Stimulated activated CD4-positive, alpha-beta T cell treated with anti-CD3 and anti-CD28 coated beads, Interleukin-4, amount 100 ng/mL, for 4 hours (primary cell): ENCODE measurements at places on chromosomes 7 and 10.
A peak's percentile ranks its signal among the peaks of the same experiment; 100 is the strongest.

DNA sequence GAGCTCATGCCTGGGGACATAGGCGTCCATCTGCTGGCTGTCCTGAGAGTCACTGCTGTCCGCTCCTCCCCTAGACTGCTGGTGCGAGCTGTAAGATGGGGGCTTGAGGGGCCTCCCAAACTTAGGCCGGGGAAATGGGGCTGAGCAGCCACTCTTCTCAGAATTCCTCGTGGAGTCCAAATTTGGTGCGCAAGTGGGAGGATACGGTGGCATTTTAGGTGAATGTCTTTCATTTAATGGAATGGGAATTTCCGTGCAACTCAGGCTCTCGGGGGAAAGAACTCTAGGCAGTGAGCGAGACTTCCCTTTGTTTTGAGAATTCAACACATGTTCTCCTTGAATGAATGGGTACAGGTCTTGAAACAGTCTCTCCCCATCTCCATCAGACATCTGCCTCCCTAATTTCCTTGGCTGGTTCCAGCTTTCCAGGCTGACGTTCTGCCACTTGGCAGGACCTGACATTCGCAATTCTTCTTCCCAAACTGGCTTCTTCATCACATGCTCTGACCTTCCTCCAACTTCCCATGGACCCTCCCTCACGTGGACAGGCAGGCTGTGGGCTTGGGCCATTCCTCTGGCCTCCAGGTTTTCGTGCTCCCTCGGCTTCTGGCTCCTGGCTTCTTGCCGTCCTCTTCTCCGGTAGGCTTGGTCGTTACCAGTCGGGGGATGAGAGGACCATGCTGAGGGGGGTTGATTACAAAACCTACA lies 30.1 kb downstream of the JCAD start:
- no peak for DNase-seq

DNA sequence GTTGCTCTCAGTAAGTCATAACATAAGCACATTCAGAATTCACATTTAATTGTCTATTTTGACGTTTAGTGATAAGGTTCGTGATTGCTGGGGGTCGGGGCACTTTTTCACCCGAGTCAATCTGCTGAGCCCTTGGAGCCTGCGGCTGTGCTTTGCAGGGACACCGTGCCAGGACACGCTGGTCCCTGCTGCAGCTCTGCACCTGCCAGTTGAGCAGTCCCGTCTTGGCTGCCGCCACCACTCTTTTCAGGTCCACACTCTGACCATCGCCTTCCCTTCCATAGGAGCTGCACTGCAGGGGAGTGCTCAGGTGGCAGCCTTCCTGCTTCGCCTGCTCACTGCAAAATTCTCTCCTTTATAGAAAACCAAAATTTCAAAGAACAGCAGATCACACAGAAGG lies 36.4 kb downstream of the CUL1 start:
- no peak for DNase-seq

DNA sequence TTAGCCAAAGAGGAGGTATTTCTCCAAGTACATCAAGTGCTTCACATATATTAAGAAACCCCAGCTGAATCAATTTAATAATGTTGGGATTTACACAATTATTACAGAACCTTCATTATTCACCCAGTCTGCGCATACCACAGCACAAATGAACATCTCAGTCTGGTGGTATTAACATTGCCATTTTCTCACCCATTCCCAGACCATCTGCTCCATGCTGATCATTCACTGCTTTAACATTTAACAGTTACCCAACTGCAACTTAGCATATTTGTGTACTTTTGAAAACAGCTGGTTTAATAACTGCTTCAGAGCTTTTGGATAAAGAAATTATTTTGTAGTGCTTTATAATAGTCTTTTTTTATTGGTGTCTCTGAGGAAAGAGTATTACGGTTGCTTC lies 1072.1 kb downstream of the NXPH1 start:
- no peak for DNase-seq

DNA sequence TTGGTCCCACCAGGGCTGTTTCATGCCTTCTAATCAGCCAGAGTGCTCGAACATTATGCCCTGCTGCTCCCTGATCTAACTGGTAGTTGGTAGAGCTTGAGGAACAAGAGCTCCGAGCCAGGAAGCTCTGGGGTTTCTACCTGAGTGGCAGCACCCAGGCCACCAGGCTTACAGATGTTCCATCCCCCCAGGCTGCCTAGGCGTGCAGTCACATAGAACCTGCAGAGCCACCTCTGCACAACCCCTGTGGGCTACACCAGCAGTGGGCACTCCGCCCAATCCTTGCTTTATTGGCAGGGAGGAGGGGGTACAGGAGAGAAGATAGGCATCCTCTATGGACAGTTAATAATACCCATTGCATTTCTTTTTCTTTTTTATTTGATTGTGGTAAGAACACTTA lies 21.8 kb downstream of the MAP3K8 start:
- no peak for DNase-seq

DNA sequence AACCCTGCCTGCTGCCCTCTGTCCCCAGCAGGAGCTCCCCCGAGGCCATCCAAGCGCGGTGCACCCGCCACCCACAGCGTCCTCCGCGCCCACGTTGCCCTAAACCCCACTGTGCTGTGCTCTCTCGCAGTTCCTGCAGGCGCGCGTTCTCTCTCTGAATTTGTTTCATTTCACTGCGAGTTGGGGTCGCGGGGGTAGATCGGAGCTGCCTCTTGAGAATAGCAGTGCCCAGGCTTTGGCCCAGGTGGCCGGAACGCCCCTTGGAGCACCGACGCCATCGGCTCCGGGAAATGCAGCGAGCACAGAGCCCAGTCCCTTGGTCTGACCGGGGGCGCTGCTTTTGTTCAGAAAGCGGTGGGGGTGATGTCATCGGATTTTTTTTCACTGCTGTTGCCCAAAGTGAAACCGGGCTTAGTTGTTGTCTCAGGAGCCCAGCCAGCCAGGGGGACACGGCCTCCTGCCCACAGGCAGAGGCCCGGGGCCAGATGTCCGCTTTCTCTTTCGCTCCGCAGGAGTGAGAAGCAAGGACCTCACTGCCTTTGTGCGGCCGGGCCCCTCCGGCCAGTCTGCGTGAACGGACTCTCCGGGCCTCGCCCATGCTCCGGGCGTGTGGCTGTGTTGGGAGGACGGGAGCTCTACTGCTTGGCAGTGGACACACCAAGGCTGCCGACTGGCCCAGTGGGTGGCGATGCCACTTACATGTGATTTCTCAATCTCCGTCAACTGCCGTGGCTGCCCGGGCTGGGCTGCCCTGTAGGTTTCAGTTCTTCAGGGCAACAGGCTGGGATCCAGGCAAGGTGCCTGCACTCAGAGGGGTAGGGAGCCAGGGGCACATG lies 43.1 kb downstream of the FOXK1 start:
- DNase-seq: peak; percentile 50

GRCh38 chr7:71633551-71634008 lies 501.6 kb downstream of the GALNT17 start:
- DNase-seq: no peak

DNA sequence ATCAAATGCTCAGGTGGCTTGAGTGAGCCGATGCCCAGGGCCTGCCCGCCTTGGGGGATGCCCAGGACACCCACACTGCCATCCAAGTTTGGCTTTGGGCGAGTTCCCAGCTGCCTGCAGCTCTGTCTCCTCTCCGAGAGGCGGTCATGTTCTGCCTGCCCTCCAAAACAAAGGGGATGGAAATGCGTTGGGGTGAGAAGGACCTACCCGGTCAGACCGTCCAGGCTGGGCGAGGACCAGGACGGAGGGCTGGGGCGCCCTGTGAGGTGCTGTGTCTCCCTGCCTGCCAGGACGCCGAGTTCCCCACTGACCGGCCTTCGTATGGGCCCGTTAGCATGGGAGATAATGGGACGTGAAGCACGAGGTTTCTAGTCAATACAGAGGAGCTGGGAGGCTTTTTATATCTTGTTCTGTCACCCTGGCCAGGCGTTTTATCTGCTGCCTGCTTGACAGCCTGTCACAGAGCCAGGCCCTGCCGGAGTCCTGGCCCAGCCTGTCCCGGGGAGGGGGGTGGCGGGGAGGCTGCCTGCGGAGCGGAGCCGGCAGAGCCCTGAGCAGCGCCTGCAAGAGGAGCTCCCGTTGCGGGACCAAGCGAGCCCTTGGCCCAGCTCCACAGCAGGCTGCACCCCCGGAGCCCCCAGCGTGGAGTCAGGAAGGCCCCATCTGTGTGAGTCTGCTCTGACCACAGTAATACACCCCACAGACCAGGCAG lies 22.0 kb upstream of the ELFN1 start:
- DNase-seq: no peak

DNA sequence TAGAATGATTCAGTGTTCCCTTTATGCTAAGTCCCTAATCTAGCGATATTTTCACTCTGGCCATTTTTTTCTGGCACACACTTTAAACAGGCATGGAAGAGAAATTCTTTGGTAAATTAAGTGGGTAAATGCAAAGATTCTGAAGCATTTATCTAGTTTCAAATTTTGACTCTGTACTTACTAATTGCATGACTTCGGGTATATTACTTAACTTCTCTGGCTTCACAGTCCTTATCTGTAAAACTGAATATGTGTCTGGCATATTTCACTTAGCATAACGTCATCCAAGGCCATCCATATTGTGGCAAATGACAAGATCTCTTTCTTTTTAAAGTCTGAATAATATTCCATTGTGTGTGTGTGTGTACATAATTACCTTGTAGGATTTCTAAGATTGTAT lies 114.5 kb downstream of the MBL2 start:
- no peak for DNase-seq

DNA sequence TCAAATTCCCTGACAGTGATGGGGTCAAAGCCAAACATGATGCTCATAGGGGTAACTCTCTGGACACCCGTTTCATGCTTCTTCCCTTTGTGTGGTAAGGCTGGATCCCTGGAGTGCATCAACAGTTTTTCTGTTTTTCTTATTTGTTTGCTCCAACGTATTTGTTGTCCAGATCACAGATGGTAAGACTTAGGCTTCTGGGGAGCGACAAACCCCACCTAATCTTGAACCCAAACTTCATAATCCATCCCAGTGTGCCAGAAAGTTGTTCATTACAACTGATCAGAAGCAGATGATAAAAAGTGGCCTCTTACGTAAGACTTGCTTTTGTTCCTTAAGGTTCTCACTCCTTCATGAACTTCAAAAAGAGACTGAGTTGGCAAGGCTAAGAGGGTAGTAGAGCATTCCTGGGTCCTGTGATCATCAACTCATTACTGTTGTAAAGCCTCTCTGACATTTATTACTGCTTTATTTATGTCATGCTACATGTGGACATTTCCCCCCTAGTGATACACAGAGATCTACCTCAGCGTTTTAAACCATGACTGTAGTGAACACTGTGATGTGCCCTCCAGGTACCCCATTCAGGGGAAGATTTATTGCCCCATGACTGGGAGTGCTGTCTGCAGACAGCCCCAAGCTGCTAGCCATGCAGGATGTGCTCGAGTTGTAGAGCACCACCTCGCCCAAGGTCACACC lies 125.6 kb downstream of the CCDC71L start:
- DNase-seq: no peak

GRCh38 chr7:155974186-155974897 lies 162.1 kb upstream of the SHH start:
- DNase-seq: no peak

- DNase-seq: no peak
These were observed 287.3 kb downstream of the SDK1 start for GRCh38 chr7:3588341-3588740.

DNA sequence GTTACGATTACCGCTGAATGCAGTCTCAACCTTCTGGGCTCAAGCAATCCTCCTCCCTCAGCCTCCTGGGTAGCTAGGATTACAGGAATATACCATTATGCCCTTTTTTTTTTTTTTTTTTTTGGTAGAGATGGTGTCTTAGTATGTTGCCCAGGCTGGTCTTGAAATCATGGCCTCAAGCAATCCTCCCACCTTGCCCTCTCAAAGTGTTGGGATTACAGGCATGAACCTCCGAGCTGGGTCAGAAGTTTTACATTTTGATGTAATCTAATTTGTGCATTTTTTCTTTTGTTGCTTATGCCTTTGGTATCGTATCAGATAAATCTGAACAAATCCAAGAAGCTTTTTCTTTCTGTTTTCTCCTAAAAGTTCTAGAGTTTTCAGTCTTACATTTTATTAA lies 87.4 kb downstream of the EPC1 start:
- no peak for DNase-seq

DNA sequence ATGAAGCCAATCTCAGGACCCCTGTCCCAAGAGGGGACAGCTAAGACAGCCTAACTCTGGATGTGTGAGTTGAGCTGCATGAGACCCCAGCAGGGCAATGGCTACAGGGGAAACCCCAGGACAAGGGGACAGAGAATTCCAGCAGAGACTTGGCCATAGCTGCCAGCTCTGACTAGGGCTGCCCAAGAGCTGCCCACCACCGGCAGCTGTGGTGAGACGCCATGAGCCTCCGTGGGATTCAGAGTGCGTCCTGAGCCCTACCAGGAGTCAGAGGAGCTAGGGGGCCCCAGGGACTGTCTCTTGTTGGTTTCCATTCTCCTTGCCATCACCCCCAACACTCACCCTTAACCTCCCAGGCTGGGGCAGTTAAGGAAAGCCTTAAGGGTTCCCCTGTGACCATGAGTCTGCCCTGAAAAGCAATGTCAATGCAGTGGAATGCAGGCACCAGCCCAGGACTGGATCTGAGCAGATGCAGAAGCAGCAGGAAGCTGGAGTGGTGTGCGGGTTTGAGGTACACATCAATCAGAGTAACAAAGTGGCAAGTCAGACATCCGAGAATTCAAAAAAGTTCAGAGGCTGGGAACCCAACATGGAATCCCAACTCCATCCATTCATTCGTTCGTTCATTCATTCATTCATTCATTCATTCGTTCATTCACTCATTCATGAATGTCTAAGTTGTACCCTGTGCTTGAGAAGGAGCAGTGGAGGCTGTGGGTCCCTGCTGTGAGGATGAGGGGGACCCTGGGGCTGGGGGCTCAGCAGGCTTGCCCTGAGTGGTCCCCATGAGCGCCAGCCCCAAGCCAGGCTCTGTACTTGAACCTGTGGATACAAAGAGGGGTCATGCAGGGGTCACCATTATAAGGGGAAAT lies 52.9 kb downstream of the C10orf120 start:
- no peak for DNase-seq
